ENCODE measurements at places on chromosomes 11 and 22. TPM values are rescaled to one million over a fixed set of nuclear protein-coding genes. Genes with fewer than 3 reads are reported as not detected.

MUC15 gene
- not detected for polyA plus RNA-seq

POU2AF2 gene
- not detected for polyA plus RNA-seq

ASRGL1 gene
- polyA plus RNA-seq: 4.9 TPM

KCNJ1 gene
- polyA plus RNA-seq: 0.21 TPM

DGAT2 gene
- polyA plus RNA-seq: 0.32 TPM

CCDC116 gene
- 0.57 TPM for polyA plus RNA-seq

OR52A1 gene
- polyA plus RNA-seq: 0.01 TPM

CST6 gene
- 2.2 TPM for polyA plus RNA-seq

DNA sequence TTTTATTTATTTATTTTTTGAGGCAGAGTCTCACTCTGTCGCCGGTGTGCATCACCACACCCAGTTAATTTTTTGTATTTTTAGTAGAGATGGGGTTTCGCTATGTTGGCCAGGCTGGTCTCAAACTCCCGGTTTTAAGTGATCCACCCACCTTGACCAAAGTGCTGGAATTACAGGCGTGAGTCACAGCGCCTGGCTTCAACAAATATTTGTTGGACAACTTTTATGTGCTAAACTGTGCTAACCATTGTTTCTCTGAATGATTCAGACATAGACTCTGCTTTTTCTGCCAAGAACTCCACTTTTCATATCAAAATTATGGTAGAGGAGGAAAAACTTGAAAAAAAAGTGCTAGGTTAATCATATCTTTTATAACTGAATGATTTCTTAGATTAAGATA, 36.3 kb downstream of the MMP7 start:
- DNase-seq: no peak

GRCh38 chr11:40338062-40338461, 1121.4 kb downstream of the LRRC4C start:
- DNase-seq: no peak

GRCh38 chr11:1297576-1298473, 11.6 kb downstream of the TOLLIP start:
- DNase-seq: no peak

GRCh38 chr11:34999453-34999852, 83.0 kb downstream of the PDHX start:
- no peak for DNase-seq

DNA sequence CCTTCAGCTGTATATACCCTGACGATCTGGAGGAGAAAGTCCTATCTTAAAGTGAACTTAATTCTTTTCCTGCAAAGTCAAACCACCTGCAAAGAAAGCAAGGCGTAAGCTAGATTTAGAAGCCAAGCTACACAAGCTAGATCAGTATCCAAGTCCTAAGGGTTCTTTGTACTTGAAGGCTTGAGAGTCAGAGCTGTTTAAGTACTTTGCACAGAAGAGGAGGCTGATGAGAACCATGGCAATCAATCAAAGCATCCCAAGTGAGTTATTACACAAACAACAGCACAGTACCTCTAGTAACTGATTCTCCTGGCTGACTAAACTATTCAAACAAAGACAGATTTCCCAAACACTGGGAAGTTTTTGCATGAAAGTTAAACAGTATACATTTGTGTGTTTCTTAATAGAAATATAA, 1.9 kb downstream of the CDON start:
- DNase-seq: peak; percentile 64

DNA sequence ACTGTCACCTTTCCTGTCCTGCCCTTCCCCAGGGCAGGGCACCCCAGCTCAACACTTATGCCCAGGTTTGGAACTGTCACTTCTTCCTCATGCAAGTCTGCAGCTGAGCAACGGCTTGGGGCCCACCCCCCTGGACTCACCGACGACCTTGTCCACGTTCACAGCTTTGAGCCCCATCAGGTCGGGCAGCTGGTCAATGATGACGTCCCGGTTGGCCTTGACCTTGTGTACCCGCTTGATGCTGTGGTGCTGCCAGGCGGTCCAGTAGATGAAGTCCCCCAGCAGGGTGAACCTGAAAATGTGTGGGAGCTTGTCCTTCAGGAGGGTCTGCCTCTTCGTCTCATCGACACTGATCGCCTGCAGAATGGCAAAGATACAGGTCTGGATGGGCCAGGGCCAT, 135.0 kb downstream of the CRYBB2 start:
- no peak for DNase-seq

Data from muscle of arm (tissue), 14 donors.